ENCODE measurements at places on chromosomes 1 and 21.

GRCh38 chr1:57819893-57820292 is 396.0 kb upstream of the DAB1 start:
- H3K4me3 ChIP-seq = no peak overlapping the region
- peaks cover 22% of the 10 kb centered on the region for H3K27me3 ChIP-seq
- H3K27ac ChIP-seq = no peak overlapping the region
- H3K36me3 ChIP-seq = no peaks in the 10 kb centered on the region
- no peak for DNase-seq

DNA sequence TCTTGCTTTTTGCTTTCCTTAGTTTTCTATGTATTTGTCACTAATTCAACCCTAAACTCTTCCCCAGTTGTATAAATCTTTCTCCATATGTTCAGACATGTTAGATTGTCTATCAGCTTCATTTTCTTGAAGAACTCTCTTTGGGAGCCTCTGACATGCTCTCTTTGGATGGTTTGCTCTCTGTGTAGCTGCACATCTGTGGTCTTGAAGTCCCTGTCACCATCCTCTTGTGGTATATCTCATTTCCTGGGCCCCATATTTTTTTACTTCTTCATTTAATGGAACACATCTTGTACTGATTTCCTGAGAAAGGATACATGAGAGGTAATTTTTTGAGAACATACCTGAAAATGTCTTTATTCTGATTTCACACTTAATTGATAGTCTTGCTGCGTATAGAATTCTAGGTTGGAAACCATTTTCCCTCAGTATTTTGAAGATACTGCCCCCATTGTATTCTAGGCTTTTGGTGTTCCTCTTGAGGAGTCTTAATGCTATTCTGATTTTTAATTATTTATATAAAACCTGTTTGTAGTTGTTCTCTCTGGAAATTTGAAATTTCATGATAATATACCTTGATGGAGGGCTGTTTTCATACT is 72.6 kb downstream of the ST3GAL3 start:
- no peak overlapping the region for H3K4me3 ChIP-seq
- peaks cover 6% of the 10 kb centered on the region for H3K36me3 ChIP-seq
- H3K27ac ChIP-seq = no peak overlapping the region

DNA sequence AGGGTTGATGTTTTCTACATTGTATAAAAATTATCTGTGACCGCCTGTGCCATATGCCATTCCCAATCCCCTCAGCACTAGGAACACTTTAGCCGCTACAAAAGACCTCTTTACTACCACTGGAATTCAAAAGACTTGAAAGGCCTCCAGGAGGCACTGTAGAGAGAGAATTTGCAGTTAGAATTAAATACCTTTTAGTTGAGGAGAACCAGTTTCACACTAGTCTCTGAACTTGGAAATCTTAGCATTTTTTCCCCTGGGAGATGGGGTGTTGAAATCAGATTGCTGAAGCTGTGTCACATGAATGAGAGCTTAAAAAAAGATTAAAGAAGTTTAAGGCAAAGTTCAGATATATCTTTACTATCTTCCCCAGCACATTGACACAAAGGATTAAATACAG is 291.0 kb downstream of the ADGRL2 start:
- H3K27ac ChIP-seq = no peak overlapping the region
- H3K4me3 ChIP-seq = no peak overlapping the region

DNA sequence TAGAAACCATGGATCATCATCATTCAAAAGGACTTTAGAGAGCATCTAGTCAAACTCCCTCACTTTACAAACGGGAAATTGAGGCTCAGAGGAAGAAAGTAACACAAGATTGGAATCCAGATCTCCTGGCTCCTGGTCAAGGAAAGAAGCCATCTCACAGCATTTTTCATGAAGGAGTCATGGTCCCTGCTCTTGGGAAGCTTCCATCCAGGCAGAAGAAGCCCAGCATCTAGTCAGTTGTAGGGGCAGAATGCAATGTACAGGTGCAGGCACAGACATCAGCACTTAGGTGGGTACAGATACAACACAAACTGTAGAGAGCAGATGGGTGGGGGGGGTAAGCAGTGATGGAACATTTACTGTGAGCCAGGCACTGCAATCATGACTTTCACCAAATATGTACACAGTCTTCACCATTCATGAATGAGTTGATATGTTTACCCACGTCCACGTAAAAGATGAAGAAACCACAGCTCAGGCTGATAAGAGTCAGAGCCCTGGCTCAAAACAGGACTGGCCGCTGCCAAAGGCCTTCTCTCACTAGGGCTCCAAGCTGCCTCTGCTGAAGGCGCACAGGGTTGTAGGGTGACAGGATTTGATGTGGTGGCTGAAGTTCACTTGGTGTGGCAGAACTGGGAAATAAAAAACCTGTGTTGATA is 44.0 kb downstream of the OPTC start:
- no peak overlapping the region for H3K4me3 ChIP-seq
- no peak for DNase-seq
- no peaks in the 10 kb centered on the region for H3K4me1 ChIP-seq
- no peak overlapping the region for H3K27ac ChIP-seq
- peaks cover 2% of the 10 kb centered on the region for H3K36me3 ChIP-seq

GRCh38 chr1:20102875-20103274 is 16.5 kb downstream of the PLA2G2D start:
- no peak for DNase-seq
- no peaks in the 10 kb centered on the region for H3K36me3 ChIP-seq
- peaks cover 4% of the 10 kb centered on the region for H3K27me3 ChIP-seq
- no peak overlapping the region for H3K4me3 ChIP-seq
- no peaks in the 10 kb centered on the region for H3K4me1 ChIP-seq

- H3K27ac ChIP-seq = no peak overlapping the region
- peaks cover 5% of the 10 kb centered on the region for H3K4me1 ChIP-seq
- H3K4me3 ChIP-seq = no peak overlapping the region
These were observed 7.4 kb downstream of the CFAP410 start for GRCh38 chr21:44331650-44332307.

GRCh38 chr21:32494934-32495709 is 82.6 kb downstream of the EVA1C start:
- DNase-seq = no peak
- no peak overlapping the region for H3K4me3 ChIP-seq
- H3K36me3 ChIP-seq = peaks cover 13% of the 10 kb centered on the region
- peaks cover 14% of the 10 kb centered on the region for H3K4me1 ChIP-seq
- no peak overlapping the region for H3K27ac ChIP-seq

GRCh38 chr1:157097692-157098091 is 1.9 kb downstream of the ETV3L start:
- H3K36me3 ChIP-seq = peaks cover 2% of the 10 kb centered on the region
- DNase-seq = no peak
- peaks cover 9% of the 10 kb centered on the region for H3K27me3 ChIP-seq
- H3K4me3 ChIP-seq = no peak overlapping the region
- H3K4me1 ChIP-seq = peaks cover 16% of the 10 kb centered on the region

DNA sequence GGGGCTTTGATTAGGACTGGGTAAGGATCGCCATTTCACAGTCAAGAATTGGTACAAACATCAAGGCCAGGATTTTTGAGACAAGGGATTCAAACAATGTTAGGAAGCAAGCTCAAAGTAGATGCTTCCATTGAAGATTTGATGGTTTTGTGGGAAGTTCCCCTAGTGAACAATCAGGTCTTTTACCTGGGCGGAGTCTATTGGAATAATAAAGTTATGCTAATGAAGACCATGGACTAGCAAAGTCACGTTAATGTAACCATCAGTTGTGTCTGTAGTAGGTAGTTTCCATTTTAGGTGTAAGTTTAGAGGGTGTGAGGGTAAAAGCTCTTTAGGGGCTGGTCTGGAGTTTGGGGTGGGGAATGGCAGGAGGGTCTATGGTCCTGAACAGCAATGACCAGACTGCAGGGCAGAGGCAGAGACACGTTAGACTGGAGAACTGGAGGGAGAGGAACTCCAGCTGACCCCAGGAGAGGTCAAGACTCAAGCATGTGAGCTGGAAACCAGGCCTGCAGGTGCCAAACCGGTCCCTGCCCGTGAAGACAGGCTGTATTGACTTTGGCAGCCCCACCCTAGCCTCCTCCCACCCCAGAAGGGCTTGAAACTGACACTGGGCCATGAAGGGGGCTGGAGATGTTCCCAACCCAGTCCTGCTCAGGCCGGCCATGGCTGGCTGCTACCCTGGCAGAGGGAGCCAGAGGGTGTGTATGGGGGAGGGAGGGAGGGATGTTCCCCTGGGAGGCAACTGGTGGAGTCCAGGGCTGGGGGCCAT is 36.0 kb upstream of the GPR37L1 start:
- H3K4me3 ChIP-seq = no peak overlapping the region
- H3K4me1 ChIP-seq = peaks cover 2% of the 10 kb centered on the region
- no peaks in the 10 kb centered on the region for H3K36me3 ChIP-seq
- peaks cover 20% of the 10 kb centered on the region for H3K27me3 ChIP-seq
- no peak overlapping the region for H3K27ac ChIP-seq

DNA sequence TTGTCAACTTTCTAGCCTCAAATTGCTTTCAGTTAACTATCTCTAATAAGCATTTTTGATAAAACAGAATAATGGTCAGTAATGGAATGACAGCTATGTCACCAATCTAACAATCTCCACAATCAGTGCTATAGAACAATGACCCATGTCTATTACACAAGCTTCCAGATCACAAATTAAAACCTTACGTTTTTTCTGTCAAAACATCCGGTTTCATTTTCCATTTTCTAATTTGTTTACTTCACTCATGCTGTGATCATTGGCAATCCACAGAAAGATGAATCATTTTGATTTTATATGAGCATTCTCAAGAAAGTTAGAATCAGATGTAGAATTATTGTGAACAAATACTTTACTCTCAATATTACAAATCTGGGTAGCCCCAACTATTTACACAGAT is 80.3 kb downstream of the KCNT2 start:
- H3K27me3 ChIP-seq = no peaks in the 10 kb centered on the region
- DNase-seq = no peak
- H3K27ac ChIP-seq = no peak overlapping the region
- H3K36me3 ChIP-seq = no peaks in the 10 kb centered on the region

GRCh38 chr21:44260066-44260465 is 1.6 kb downstream of the DNMT3L start:
- H3K36me3 ChIP-seq = no peaks in the 10 kb centered on the region
- DNase-seq = no peak
- no peaks in the 10 kb centered on the region for H3K4me1 ChIP-seq
- no peak overlapping the region for H3K27ac ChIP-seq

DNA sequence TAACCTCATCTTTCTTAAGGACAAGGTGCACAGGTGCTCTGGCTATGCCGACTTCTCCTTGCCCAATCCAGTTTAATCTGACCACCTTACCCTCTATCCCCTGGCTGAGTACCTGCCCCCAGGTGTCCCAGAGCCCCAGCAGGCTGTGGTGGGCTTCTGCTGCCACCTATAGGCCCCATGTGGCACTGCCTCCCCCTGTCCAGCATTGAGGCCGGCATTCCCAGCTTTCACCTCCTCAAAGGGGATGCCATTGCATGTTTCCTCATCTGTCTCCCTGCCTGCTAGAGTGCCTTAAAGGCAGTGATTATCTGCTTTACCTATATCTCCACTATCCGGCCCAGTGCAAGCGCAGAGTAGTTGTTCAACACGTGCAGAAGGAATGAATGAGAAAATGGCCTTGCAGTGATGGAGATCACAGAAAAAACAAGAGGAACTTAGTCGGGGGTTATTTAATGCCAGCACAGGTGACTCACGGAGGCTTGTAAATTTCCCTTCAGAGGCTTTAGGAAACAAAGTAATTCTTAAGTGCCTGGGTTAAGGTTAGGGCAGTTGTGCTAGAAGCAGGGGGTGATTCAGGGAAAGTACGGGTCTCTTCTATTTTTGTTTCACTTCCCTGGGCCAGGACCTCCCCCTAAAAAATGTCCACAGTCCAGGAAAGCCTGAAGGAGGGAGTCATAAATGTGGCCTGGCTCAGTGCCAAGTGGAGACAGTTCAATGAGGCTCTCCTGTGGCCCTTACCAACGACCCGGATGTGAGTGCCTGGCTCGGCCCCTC is 131.8 kb upstream of the NGF start:
- H3K4me1 ChIP-seq = peaks cover 3% of the 10 kb centered on the region
- no peak overlapping the region for H3K4me3 ChIP-seq
- H3K36me3 ChIP-seq = peaks cover 2% of the 10 kb centered on the region
- no peak overlapping the region for H3K27ac ChIP-seq
- no peak for DNase-seq
- peaks cover 44% of the 10 kb centered on the region for H3K27me3 ChIP-seq

- H3K4me1 ChIP-seq = no peaks in the 10 kb centered on the region
- no peak overlapping the region for H3K27ac ChIP-seq
- H3K27me3 ChIP-seq = no peaks in the 10 kb centered on the region
- H3K36me3 ChIP-seq = no peaks in the 10 kb centered on the region
These were observed 421.2 kb upstream of the ZRANB2 start for GRCh38 chr1:71502006-71502405.

DNA sequence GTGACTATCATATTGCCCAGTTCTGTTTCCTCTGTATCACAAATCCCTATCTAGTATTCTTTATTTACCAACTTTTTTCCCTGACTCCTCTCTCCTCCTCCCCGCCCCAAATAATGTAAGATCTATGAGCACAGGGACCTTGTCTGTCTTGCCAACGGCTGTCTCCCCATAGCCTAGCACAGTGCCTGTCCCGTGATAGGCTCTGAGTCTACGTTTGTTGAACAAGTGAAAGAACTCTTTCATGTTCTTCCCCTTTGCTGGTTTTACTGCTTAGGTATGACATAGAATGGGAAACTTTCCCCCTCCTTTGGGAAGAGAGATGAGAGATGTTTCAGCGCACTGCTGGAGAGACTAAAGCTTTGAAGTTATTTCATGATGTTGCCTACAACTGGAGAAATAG is 367.0 kb downstream of the PRDM2 start:
- H3K4me1 ChIP-seq = no peaks in the 10 kb centered on the region
- no peaks in the 10 kb centered on the region for H3K36me3 ChIP-seq
- DNase-seq = no peak
- no peaks in the 10 kb centered on the region for H3K27me3 ChIP-seq
- H3K4me3 ChIP-seq = no peak overlapping the region

DNA sequence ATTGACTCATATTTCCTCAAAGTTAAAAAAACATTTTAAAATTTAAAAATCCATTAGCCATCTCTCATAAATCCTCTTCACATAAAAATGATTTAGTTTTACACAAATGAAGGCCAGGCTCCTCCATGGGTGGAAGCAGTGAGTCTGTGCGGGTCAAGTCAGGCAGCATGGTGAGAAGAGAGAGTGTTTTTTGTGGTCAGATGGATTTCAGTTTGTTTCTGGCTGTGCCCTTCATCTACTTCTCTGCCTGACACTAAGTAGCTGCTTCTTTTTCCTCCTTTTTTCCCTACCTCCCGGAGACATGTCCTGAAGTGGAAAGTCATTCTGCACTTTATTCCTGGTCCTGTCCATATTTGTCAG is 10.3 kb downstream of the PLA2G4A start:
- H3K4me3 ChIP-seq = no peak overlapping the region
- H3K27me3 ChIP-seq = peaks cover 1% of the 10 kb centered on the region
- no peaks in the 10 kb centered on the region for H3K4me1 ChIP-seq
- no peak overlapping the region for H3K27ac ChIP-seq

DNA sequence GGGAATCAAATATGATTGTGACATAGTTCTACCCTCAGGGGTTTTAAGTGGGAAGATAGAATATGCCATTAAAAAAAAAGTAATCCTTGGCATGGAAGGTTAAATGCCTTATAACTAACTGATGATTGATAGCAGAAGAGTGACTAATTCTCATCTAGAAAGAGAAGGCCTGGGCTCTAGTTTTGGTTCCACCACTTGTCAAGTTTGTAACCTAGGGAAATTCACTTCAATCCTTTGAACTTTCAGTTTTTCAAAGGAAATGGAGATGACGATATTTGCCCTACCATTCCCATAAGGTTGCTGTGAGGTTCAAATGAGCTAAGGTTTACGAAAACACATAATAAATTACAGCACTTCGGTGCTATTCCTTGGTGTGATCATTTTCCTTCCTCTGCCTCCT is 88.5 kb downstream of the GPR88 start:
- DNase-seq = no peak
- H3K27ac ChIP-seq = no peak overlapping the region
- no peaks in the 10 kb centered on the region for H3K27me3 ChIP-seq
- H3K4me1 ChIP-seq = no peaks in the 10 kb centered on the region

GRCh38 chr1:211089536-211089935 is 44.4 kb downstream of the KCNH1 start:
- no peak overlapping the region for H3K27ac ChIP-seq
- no peak for DNase-seq
- H3K27me3 ChIP-seq = peaks cover 53% of the 10 kb centered on the region
- no peaks in the 10 kb centered on the region for H3K36me3 ChIP-seq

Measured in T-helper 17 cell (primary cell).